ENCODE measurements at places on chromosomes 5 and 9.

- no peak for DNase-seq
These were observed 65.3 kb downstream of the ICE1 start for GRCh38 chr5:5487585-5488360.

GRCh38 chr5:118905196-118905595 is 83.2 kb downstream of the DTWD2 start:
- DNase-seq = no peak

GRCh38 chr5:121100931-121101330 is 636.8 kb downstream of the PRR16 start:
- no peak for DNase-seq

DNA sequence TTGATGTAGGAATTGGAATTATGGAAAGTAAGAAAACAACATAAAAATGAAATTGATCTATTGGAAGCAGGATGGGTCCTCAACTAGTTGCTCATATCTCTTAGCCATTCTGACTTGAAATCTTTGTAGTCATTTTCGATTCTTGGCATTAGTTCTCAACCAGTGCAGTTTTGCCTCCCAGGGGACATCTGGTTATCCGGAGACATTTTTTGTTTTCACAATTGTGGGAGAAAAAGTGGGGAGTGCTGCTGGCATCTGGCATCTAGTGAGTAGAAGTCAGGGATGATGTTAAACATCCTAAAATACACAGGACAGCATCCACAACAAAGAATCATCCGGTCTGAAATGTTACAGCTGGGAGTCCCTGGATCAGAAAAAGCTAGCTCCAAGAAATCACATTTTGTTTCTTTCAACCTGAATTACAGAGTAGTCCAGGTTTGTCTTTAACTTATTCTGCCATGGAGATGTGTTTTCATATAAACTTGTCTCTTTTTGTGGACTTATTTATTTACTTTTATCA is 74.9 kb downstream of the FBXL7 start:
- no peak for DNase-seq

DNA sequence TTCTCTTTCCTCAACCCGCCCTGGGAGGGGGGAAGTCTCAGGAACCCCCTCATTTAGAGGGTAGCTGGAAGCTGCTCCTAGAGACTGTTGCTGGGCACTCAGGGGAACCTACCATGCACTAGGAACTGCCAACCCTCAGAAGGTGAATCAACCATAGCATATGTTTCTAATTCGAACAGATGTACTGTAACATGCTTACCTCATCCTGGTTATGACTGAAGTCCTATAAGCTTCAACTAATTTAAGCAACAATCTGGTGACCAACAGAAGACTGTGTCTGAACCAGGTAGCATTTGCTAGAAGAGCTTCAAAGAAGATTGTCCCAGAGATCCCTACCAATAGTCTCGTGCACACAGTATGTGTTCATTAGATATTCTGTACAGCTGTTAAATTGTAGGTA is 5.7 kb upstream of the PRDM6 start:
- DNase-seq = no peak

GRCh38 chr5:116011046-116011445 is 21.2 kb upstream of the ARL14EPL start:
- DNase-seq = no peak

GRCh38 chr5:36215910-36216309 is 25.8 kb downstream of the NADK2 start:
- DNase-seq = no peak

- no peak for DNase-seq
These were observed 257.1 kb upstream of the MAP3K1 start for GRCh38 chr5:56558131-56558745.

DNA sequence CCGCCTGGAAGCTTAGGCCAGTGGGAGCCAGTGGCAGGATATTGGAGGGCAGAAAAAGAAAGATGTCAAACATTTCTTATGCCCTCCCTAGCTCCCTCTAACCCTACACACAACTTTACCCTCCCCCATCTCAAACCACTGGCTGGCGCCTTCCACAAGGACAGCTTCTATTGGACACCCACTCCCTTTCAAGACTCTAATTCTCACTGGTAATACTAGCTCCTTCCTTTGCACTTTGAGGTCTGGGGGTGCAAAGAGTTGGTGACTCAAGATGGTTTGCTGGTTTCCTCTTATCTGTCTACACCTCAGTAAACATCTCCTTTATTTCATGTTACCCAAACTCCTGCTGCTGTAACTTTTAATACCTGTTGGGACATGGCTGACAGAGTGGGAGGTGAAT is 11.6 kb upstream of the ITGA1 start:
- DNase-seq = no peak

DNA sequence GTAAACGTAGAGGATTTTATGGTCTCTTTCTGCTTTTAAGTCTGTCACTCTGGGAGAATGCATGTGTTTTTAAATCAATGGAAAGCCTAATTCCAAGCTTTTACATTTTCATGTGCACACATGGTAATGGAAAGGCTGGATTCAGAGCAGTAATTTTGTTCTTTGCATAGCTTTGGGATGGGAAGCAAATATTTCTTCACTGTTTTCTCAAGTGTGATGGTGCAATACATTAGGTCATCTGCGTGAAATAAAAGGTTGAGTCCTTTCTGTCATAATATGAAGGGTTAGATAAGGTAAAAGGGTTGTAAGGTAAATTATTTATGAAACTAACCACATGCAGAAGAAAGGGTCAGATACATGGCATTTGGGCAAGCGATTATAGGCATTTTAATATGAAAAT is 88.2 kb upstream of the NR3C1 start:
- DNase-seq = no peak

- DNase-seq = peak; percentile 50
These were observed 17.4 kb downstream of the MARCHF3 start for GRCh38 chr5:127012916-127013315.

DNA sequence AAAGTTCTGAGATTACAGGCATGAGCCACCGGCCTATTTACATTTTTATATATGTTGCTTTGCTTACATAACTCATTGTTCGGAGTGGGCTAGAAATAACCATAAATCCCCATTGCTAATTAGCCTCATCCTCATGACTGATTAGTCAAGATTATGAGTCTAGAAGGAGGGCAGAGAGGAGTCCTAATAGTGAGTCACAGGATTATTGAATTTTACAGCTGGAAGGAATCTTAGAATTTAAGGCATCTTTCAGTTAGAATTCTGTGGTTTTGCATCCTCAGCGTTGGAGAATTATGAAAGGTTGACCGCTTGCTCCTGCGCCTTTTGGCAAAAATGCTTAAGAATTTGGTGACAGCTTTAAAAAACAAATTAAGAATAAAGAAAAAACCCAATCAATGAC is 2.6 kb upstream of the PBX3 start:
- peak; percentile 67 for DNase-seq

DNA sequence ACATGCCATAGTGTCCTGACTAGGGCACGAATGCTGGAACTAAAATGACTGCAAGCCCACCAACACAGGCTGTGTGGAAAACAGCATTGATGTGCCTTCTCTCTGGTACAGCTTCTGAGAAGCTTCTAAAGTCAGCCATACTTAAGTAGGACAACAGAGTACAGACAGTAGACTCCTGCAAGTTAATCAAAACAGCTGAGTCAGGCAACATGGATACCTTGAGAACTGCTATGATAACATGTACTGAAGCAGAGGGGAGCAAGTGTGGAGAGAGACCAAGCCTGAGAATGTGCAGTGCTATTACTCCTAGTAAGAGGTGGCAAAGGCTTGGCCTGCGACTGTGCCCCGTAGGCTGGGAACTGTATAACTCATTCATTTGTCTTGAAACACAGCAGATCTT is 2.5 kb downstream of the ISCA1 start:
- no peak for DNase-seq

- no peak for DNase-seq
These were observed 210.6 kb downstream of the SEMA5A start for GRCh38 chr5:9335269-9335668.

GRCh38 chr5:178304761-178305645 is 72.4 kb upstream of the PHYKPL start:
- DNase-seq = peak; percentile 71

GRCh38 chr5:16935231-16936149 is 598 bp downstream of the MYO10 start:
- DNase-seq = no peak

GRCh38 chr5:34047143-34047542 is 4.1 kb upstream of the C1QTNF3 start:
- DNase-seq = no peak

- DNase-seq = no peak
These were observed 8.7 kb upstream of the RASEF start for GRCh38 chr9:83071626-83072025.

DNA sequence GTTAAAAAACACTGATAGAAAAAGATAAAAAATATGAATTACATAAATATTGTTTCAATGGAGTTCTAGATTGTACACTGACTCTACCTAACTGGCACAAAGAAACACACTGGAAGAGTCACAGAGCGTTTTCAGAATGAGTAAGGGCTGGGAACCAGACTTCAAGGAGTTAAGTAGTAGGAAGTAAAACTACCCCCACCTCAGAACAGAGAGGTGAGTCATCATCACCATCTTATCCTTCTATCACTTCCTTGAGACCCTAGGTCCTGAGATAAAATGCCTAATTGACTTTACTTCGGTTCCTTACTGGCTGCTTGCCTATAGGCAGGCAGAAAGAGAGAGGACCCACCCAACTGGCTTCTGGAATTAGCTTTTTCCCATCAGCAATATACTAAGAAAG is 79.7 kb downstream of the ELAVL2 start:
- DNase-seq = no peak

GRCh38 chr9:115357821-115358220 is 239.9 kb upstream of the TNC start:
- no peak for DNase-seq
